ENCODE measurements at places on chromosomes 2 and 18.

DNA sequence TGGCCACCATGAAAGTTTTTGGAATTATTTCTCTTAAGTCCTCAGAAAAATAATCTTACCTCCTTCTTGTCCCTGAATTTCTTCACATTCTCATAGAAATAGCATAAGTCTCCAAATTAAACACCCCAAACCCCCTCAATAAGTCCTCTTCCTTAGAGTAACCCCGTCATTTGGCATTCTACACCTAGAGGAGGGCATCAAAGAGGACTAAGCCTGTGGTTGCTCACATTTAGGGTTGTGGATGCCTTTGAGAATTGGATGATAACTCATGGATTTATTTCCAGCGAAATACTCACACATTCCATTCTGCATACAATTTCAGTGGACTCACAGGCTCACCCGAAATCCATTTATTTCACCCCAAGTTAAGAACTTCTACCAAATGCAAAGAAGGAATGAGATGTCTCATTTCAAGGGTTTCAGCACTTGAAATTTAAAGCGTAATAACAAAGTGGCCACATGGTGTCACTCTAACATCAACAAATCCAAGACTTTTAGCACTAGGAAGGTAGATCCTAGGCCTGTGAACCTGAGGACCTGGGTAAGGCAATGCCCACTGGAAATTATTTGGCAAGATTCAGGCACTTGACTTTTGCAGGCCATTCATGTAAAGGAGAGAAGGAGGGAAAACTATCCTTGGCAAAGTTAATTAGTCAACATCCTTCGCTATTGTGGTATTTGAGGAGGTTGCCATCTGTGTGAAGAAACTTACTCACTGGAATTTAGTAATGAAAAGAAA is 24.6 kb downstream of the DYTN start:
- peak; percentile 4 for DNase-seq

GRCh38 chr2:201244829-201245228 is 15.5 kb upstream of the CASP8 start:
- no peak for DNase-seq

DNA sequence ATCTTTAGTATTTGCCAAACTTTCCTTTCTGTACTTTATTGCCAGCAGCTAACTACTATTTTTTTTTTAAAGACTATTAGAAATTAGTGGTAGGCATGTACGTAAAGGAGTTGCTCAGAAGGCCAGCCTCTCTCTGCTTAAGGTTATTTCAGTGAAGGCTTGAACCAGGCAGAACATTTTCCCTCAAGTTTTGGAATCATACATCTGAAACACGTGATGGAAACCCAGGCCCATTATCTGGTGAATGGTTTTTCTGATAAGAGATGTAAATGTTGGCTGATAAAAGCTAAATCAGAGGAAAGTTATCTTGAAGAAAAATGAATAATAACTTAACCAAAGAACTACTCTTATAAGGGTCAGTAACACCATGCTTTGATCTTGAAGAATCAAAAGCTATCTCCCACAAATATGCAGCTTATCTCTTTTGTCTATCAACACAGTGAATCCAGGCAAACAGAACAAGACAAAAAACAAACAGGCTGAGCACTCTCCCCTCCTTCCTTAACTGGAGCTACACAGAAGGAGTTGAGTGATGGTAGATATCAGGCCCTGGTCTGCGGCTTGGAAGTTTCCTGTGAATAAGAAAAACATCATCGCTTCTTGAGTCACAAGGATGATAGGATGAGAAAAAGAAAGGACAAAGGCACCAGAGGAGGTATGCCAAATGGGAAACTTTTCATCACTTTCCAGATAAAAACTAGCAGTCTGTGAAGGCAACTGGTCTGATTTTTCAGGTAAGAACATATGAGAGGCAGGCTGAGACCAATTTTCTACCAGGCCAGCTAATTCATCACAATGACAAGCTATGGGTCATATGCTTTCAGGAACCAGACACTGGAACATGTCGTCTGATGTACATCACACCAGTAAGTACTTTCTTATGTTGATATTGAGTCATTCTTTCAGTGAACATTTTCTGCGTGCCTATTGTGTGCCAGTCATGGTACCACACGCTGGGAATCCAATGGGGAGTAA is 88.4 kb upstream of the STK17B start:
- DNase-seq = no peak

DNA sequence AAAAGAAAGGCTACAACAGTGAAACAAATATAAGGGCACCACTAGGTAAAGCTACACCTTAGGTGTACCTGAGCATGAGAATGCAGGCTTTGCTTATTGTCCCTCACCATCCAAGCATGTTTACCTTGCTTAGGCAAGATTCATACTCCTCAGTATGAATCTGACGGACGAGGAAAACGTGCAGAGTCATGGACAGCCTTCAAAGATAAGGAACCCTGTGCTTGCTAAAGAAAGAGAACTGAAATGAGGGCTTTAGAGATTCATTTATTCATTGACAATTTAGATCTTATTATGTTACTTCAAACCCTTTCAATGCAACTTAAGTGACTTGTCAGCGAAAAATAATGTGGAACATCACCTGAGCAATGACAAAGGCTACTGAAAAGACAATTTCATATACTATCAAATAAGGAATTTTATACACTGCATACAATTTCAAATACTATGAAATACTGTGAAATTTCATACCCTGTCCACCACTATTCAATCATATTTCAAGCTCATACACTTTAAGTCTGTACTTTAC is 21.7 kb downstream of the CLASP1 start:
- DNase-seq = no peak

DNA sequence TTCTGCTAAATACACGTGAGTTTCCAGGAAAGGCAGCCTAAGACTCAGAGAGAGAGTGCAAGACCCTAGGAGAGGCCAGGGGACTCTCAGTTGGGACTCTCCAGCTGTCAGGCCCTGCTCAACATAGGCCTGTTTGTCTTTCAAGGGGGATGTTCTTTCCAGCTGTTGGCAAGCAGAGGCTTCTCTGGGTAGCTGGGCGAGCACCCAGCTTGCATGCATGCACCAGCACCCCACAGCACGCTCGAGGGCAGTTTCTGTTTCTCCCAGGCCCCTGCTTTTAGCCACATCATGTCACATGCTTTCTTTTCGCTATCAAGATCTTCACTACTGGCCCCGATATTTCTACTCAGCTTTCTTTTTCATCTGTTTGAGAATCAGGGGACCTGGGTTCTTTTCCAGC is 479.3 kb upstream of the HS6ST1 start:
- DNase-seq = peak; percentile 20

- DNase-seq = no peak
These were observed 135.9 kb upstream of the SIX3 start for GRCh38 chr2:44805401-44806235.
